ENCODE measurements at places on chromosomes 13 and 19. TPM values are rescaled to one million over a fixed set of nuclear protein-coding genes. Genes with fewer than 3 reads are reported as not detected.
A peak's percentile ranks its signal among the peaks of the same experiment; 100 is the strongest.

DNA sequence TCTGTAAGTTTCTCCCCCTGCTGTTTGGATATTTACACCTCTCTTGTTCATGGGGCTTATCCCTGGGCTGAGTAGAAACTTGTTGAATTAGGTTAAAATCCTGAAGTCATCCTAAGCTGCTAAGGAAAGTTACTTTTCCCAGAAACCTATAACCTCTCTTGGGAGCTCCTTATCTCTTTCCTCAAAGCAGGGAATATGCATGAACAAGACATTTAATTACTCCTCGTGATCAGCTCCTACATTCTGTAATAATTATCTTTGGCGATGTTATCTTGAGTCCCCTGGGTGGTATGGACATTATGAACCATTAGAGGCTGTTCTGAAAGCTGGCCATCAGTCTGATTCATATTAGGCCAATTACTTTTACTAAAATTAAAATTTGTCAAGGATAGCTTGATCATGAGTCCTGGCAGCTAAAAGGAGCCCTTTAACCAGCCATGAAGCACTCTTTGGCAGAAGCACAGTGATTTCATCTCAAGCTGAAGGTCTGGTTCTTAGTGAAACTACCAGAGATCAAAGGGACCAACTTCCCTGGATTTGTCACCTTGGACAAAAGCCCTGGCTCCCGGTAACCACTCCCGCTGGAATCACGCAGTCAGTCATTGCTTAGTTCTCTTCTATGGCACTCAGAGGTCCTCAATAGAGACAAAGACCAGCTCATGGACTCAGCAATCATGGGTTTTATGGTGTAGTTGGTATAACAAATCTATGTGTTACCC is 811.8 kb downstream of the UQCRFS1 start:
- no peak for ATAC-seq

PIN1 gene
- total RNA-seq, result 150 TPM

DLEU7 gene
- total RNA-seq, result not detected

NEK5 gene
- not detected for total RNA-seq

DNA sequence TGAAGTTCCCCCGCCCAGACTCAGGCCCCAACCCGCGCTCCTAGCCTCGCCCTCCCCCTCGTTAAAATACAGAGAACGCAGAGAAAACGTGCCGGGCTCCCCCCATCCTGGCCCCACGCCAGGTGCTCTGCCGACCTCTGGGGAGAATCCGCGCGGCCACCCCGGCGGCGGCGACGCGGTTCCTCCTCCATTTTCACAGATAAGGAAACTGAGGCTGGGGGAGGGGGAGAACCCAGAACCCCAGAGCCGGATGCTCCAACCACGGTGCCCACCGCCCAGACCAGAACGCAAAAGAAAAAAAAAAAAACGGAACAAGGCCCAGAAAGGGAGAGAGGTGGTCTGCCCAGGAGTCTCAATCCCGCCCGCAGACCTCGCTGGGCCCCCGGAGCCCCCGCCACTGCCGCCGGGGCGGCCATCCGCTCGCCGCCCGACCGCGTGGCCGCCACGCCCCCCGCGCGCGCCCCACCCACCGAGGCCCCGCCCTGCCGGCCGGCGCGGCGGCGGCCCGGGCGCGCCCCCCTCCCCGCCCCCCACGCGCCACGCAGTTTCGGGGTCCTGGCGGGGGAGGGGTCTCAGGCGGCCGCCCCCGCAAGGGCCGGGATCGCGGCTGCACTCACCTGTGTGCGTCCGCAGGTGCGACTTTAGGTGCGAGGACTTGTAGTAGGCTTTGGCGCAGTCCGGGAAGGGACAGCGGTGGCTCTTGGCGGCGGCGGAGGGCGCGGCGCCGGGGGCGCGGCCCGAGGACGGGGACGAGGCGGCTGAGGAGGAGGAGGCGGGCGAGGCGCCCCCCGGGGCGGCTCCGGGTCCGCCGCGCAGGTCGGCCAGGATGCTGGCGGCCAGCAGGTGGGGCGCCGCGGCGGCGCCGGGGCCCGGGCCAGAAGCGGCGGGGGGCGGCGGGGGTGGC is 703 bp downstream of the KLF16 start:
- ATAC-seq, result no peak

PGLYRP2 gene
- total RNA-seq, result not detected

DNA sequence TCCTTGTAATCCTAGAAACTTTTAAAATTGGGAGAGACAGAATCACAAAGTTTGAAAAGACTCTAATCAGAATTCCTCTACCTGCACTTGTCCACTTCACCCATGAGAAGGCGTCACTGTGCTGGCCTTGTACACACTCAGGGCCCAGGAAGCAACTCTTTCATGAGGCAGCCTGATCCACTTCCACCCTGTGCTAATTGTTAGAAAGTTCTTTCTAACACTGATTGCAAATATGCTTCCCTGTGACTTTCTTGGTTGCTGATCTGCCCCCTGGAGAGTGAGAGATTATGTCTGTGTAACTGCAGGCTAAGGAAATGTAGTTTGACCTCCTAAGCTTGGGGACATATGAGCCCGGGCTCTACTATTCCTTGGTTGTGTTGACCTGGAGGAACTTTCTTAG is 494.6 kb downstream of the MYO16 start:
- ATAC-seq, result no peak

SIGLEC8 gene
- 0.54 TPM for total RNA-seq

CGB3 gene
- total RNA-seq, result not detected

ZNF471 gene
- 10.9 TPM for total RNA-seq

DNA sequence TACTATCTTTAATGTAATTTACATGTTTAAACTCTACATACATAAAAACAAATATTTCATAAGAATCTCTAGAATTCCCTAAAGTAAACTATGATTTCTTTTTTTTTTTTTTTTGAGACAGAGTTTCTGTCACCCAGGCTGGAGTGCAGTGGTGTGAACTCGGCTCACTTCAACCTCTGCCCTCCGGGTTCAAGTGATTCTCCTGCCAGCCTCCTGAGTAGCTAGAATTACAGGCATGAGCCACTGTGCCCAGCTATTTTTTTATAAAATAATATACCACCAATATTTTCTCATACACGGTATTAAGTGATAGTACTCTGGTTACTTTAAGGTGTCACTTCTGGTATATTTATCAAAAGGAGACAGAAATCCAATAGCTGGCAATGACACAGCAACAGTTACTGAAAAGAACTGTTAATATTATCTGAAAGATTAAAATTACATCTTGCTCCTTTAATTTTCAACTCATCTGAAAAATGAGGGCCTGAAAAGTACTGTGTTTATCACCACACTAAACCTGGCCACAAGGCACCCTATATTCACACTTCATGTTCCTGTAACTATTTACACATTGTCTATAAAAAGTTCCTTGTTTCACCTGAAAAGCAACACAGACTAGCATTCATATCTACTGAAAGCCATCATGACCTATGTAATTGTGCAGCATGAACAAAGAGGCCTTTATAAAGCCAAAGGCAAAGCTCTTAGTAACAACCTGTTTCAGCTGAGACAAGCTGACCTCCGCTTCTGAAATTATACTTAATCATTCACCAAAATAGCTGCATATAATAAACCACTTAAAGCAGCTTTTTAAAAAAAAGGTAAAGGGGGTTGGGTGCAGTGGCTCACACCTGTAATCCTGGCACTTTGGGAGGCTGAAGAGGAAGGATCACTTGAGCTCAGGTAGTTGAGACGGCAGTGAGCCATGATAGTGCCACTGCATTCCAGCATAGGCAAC is 106.1 kb downstream of the SLC25A15 start:
- ATAC-seq, result no peak

DNA sequence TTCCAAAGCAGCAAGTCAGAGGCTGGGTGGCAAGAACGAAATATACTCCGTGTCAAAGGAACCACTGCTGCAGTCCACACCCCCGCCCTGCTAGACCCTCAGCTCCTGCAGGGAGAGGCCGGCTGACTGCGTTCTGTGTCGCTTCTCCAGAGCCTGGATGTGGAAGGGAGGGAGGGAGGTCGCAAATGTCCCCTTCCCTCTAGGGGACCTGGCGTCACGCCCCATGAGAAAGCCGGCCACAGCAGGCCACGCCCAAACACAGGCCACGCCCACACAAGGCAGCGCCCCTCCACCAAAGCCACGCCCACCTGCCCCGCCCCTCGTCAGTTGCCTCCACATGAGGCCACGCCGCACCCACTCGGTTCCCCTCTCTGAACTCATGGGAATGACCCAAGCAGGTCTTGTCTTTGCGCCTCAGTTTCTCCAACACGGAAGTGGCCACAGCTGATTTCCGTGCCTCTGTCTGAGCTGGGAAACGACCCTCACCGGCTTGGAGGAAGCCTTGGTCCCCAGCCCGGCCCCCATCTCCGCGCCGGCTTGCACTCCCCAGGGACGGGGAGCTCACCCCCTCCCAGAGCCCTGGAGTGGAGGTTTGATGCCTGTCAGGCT is 38.4 kb upstream of the TCF3 start:
- ATAC-seq, result no peak

- no peak for ATAC-seq
Observed at GRCh38 chr13:95703576-95703975, 26.6 kb downstream of the DNAJC3 start.

GRCh38 chr13:100870898-100871297 is 196.3 kb upstream of the TMTC4 start:
- no peak for ATAC-seq

DNA sequence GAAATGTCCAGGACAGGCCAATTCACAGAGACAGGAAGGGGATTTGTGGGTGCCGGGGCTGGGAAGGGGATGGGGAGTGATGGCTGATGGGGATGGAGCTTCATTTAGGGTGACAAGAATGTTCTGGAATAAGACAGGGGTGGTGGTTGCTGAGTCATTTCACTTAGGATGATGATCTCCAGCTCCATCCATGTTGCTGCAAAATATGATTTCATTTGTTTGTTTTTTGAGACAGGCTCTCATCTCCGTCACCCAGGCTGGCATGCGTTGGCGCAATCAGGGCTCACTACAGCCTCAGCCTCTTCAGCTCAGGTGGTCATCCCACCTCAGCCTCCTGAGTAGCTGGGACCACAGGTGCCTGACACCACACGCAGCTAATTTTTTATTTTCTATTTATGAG is 3.1 kb upstream of the JSRP1 start:
- no peak for ATAC-seq

- no peak for ATAC-seq
Observed at GRCh38 chr19:28420811-28421550, 792.0 kb downstream of the UQCRFS1 start.

DNA sequence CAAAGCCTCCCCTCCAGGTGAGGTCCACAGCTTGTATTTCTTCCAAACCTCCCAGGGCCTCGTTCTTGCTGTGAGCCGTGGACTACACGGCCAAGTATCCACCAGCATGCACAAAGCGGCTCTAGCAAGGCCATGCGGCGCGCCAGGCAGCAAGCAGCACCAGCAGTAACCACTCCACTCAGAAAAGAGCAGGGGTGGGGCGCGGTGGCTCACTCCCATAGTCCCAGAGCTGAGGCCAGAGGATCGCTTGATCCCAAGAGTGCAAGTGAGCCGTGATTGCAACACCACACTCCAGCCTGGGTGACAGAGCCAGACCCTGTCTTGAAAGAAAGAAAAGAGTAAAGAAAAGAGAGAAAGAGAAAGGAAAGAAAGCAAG is 4.7 kb downstream of the CCDC8 start:
- peak; percentile 76 for ATAC-seq

GRCh38 chr13:99496184-99497142 is 4.8 kb upstream of the TM9SF2 start:
- peak; percentile 27 for ATAC-seq

DNA sequence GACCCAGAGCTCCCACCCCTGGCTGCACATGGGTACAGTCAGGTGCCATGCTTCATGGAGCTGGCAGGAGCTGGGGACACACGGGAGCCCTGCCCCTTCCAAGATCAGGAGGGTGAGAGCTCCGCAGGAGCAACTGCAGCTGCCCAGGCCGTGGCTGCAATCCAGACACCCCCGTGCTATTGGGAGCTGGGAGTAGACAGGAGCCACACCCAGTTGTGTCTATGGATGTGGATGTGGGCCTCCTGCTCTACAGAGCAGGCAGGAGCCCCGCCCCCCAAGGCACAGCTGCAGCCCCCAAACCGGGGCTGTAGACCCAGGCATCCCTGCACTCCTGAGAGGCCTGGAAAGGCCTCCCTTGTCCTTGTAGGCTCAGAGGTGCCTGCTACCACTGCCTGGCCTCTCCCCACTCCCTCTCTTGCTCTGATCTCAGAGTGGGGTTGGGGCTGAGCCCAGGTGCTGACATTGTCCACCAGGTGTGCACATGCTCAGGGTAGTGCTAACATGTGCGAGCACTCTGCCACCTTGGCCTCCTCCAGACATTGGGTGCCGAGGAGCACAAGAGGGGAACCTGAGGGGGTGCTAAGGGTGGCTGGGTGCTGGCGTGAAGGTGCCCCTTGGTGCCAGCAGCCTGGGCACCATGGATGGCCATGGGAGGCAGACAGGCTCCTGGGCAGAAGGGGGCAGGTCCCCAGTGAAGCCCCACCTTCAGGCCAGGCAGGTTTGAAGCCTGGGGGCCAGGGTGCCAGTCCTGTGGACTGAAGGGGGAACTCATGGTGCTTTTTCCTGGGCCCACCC is 8.0 kb upstream of the BAX start:
- no peak for ATAC-seq
